Activated CD4-positive, alpha-beta T cell treated with anti-CD3 and anti-CD28 coated beads, Interleukin-2, amount 50 U/mL, for 4 hours (primary cell): ENCODE measurements at places on chromosomes 13 and 19.

- no peak for DNase-seq
Measured at GRCh38 chr13:55990631-55991030, 1150.1 kb upstream of the PRR20A start.

DNA sequence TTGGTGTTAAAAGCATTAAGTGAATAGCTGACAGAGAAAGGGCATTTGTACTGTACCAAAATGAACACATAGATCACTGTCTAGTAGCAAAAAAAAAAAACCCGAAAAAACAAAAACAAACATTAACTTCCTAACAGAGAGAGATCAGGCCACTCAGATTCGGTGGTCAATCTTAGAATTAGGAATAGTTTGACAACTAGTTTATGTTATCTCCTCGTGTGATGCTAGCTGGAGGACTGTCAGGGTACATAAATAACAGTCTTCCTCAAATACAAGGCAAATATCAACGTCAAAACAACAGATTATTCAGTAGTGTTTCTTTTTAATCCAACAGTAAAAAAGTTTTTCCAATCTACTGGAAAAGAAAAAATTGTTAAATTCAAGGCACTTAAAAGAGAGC lies 1.7 kb downstream of the ZMYM5 start:
- DNase-seq, result no peak

GRCh38 chr13:113937527-113938180 lies 36.2 kb downstream of the C13orf46 start:
- DNase-seq, result no peak

- no peak for DNase-seq
Measured at GRCh38 chr19:47414469-47414868, 4.9 kb downstream of the MEIS3 start.

DNA sequence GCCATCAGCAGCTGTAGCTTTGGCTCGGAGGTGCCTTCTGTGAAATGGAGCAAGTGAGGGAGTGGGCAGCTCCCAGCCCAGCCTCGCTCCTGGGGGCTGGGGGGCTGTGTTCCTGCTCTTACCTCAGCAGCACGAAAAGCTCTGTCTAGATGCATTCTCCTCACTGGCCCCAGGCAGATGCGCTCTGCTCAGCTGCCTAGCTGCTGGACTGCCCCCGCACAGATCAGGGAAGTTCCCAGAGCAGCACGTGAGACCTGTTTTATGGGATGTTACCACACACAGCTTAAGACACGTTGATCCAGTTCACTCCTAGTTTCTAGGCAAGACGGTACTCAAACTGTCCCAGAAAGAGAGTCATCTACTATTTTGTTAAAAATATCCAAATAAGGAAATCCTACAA lies 13.6 kb downstream of the LCP1 start:
- peak; percentile 41 for DNase-seq

GRCh38 chr19:9323557-9323918 lies 441 bp upstream of the ZNF559 start:
- peak; percentile 21 for DNase-seq

GRCh38 chr13:28468023-28468915 lies 26.7 kb downstream of the FLT1 start:
- DNase-seq, result no peak

GRCh38 chr13:74866101-74866500 lies 615.9 kb downstream of the TBC1D4 start:
- no peak for DNase-seq

DNA sequence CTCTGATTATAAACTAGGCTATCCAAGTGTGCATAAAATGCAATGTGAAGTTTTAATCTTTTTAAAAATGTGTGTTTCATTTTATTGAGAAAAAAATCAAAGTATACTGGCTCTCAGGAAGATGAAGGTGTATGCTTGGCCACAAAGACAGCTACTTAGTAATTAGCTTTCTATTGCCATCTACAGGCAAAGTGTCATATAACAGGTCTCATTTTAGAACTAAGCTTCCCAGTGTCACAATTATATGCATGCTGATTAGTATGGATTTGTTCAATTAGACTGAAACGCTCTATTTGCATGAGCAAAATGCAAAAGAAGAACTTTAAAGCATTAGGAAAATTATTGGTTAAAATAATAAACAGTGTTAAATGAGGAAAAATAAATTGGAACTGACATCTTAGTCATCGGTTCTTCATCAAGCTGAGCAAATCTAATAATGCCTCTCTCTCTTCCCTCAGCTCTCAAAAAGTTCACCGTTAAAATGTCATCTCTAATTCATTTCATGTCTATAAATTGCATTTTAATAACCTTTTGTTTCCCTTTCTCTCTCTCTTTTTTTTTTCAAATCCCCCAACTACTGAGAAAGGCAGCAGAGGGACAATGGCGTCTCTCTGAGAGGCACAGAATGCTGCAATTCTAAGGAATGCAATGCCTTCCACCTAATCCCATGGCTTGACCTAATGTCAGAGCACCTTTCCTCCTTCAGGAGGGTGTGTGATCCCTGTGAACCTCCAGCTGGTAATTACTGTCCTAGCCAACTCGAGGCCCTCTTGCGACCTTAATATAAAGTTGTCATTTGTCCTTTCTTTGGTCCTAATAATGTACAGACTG lies 313.1 kb upstream of the MAB21L1 start:
- no peak for DNase-seq

DNA sequence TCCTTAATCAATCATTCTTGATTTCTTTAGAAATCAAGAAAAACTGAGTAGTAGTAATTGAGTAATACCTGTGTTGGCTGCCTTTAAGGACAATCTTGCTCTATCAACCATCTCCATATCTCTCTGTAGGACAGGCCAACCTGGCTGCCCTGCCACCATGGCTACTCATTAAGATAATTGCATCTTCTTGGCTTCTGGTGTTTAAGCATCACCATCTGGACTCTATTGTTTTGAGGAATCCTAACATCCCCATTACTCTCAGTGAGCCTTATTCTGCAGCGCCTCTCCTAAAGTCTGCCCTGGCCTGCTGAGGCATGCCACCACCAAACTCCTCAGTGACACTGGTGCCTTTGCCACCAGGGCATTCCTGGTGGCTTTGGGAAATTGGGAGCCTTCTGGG lies 442.6 kb upstream of the ZNF507 start:
- no peak for DNase-seq

DNA sequence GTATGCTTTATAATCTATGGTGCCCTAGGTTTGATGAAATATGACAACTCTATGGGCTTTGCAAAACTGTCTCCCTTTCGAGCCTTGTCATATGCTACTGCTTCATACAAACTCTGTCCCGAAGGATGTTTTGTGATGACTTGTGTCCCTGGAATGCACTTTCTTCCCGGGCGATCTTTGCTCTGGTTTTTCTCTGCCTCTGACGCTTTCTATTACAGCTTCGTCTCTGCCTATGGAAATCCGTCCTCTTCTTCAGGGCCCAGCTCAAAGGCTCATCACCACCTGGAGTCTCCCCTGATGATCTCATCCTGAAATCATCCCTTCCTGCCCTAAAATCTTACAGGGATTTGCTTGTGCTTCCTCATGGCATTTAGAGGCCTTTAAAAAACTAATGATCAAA lies 191.5 kb upstream of the KL start:
- DNase-seq, result no peak

DNA sequence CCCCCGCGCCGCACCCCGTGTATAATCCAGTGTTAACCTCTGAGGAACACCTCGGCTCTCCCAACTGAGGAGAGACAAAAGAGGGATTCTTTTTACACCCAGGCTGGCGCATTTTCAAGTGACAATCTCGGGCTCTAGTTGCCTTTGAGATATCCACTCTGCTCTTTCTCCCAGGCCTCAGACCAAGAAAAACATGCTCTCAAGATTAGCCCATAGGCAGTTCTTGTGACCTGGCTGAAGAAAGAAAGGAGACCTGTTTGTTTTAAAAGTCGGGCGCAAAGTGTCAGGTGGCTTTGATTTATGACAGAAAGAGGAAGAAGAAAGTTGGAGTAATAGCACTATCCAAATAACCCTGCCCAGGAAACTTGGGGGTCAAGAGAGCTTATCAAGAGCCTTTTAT lies 27.3 kb downstream of the SHISA2 start:
- DNase-seq, result no peak

GRCh38 chr13:49607761-49608160 lies 20.5 kb upstream of the ARL11 start:
- no peak for DNase-seq

DNA sequence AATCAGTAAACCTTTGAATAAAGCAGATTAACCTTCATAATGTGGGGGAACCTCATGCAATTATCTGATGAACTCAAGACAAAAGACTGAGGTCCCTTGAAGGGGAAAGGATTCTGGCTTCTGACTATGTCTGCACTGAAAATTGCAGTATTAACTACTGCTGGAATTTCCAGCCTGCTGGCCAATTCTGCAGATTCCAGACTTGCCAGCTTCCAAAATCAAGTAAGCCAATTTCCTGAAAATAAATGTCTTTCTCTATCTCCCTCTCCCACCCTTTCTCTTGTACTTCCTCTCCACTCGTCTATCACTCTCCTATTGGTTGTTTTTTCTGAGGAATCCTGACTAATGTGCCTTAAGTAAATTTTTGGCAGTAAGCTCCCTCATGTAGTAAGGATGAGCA lies 1479.9 kb upstream of the PRR20A start:
- DNase-seq, result no peak

- no peak for DNase-seq
Measured at GRCh38 chr19:41589371-41589770, 13.4 kb downstream of the CEACAM21 start.

DNA sequence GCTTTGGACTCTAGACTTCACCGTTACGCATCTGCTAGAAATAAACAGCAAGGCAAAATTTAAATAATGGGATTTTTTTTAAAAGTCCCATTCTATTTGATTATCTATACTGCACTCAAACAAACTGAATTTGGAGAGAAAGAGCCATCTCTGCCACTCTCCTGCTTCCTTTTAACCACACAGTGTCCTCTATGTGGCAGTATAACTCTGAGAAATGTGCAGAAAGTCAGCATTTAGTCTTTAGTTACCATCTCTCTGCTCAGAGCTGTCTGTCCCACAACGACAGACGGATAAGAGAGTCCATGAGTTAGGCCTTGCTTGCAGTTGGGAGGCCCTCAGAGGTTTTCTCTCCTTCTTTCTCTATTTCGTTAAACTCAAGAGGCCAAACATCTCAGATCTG lies 21.2 kb downstream of the CCNA1 start:
- DNase-seq, result no peak

DNA sequence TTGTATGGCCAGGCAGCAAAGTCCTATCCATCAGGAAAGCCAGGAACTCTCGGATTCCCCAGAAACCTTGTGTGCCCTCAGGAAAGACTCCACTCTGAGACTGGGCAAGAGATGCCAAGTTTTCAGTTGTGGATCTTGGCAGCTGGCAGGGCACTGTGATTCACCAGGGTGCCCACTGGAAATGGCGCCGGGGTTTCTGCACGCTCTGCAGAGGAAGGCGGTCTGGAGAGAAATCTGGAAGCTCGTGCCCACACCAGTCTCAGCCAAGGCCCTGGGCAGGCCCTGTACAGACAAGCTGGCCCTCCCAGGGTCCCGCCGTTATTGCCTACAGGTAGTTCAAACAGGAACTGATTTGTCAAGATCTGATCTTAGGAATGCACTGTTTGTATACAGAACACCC lies 4.9 kb downstream of the NAPA start:
- DNase-seq, result no peak

DNA sequence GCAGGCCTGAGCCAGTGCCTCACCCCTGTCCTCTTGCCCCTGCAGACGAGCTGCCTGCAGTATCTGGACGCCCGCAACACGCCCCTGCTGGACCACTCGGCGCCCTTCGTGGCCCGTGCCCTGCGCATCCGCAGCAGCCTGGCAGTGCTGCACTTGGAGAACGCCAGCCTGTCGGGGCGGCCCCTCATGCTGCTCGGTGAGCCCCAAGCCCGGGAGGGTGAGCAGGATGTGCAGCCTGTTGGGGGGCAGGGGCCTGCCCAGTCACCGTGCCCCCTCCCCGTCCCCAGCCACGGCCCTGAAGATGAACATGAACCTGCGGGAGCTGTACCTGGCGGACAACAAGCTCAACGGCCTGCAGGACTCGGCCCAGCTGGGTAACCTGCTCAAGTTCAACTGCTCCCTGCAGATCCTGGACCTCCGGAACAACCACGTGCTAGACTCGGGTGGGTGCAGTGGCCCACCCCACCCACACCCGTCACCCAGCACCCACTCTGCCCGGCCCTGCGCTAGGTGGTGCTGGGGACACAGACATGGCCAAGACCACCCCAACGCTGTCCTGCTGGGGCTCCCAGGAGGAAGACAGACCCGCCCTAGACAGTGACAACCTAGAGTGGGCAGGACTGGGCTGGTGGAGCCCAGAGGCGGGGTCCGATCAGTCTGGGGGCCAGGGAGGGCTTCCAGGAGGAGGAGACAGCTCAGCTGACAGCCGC lies 18.6 kb downstream of the NKPD1 start:
- DNase-seq, result no peak

DNA sequence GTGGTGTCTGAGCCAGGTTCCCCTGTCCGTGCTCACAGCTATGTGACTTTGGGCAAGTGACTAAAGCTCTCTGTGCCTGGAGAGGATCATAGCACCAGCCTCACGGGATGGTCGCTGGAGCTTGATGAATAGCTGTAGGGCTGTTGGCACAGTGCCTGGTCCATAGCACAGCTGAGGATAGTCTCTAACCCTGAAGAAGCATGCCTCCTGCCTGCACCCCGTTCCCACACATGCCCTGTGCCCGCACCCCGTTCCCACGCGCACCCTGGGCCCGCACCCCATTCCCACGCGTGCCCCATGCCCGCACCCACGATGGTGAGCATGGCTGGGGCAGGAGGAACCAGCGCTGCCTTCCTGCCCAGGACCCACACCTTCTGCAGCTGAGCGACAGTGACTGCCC lies 63.7 kb upstream of the F7 start:
- no peak for DNase-seq

DNA sequence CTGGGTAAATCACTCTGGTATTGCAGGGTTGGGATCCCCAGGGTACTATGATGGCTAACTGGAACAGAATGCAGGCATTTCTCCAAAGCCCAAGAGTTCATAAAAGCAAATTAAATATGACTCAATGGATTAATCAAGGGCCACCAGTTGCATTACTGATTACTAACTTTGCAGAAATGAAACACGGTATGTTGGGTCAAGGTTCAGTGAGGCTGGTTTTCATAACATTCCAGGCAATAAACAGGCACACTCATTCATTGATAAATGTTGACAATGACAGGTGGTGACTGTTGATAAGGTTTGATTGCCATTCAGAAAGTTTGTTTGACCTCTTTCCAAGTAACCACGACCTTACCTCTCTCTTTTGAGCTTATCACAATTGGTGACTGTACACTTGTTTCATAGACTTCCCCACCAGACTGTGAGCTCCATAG lies 506 bp upstream of the AP1M1 start:
- DNase-seq, result no peak

- DNase-seq, result no peak
Measured at GRCh38 chr19:54133312-54133956, 4.1 kb upstream of the CNOT3 start.

DNA sequence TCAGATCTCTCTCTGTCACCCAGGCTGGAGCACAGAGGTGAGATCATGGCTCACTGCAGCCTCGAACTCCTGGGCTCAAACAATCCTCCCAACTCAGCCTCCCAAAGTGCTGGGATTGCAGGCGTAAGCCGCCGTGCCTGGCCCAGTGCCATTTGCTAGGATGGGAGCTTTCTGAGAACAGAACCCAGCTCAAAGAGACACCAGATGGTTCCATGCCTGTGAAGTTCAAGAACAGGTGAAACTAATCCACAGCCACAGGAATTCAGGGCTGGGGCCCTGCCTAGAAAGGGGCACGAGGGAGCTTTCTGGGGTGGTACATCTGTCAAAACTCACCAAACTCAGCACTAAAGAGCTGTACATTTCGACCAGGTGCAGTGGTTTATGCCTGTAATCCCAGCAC lies 4.2 kb downstream of the SLC7A9 start:
- no peak for DNase-seq

- DNase-seq, result no peak
Measured at GRCh38 chr13:94093652-94094315, 385.7 kb downstream of the DCT start.
